Tongue (tissue), 3 donors: ENCODE measurements at places on chromosomes 12 and 14. TPM values are rescaled to one million over a fixed set of nuclear protein-coding genes. Genes with fewer than 3 reads are reported as not detected.

MYL2 gene
- 55.5 TPM for total RNA-seq

KRT71 gene
- total RNA-seq: not detected

MFAP5 gene
- total RNA-seq: 100 TPM

INSM2 gene
- not detected for total RNA-seq

OTUB2 gene
- total RNA-seq: 0.41 TPM
